ENCODE measurements at places on chromosomes 3 and 15.
A peak's percentile ranks its signal among the peaks of the same experiment; 100 is the strongest.

- DNase-seq = no peak
Observed at GRCh38 chr3:43957553-43957952, 266.8 kb downstream of the ABHD5 start.

DNA sequence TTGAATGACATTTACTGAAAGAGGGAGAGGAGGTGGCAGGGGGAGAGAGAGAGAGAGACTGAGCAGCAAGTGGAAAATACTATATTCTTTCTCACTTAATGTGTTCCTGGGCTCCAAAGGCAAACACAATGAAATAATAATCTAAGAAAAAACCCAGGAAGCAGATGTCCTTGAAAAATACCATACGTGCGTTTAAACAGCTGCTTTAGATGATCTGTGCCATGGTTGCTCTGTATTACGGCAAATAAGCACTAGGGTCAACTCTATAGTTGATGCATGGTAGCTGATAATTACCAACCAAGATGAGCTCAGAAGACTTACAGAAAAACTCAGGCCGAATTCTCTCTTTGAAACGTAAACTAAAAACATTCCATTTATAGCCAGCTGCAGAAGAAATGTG is 410.3 kb upstream of the TBL1XR1 start:
- DNase-seq = no peak

- DNase-seq = no peak
Observed at GRCh38 chr3:134214239-134214638, 36.4 kb downstream of the RYK start.

- peak; percentile 51 for DNase-seq
Observed at GRCh38 chr3:102163039-102163817, 271.6 kb upstream of the ZPLD1 start.

DNA sequence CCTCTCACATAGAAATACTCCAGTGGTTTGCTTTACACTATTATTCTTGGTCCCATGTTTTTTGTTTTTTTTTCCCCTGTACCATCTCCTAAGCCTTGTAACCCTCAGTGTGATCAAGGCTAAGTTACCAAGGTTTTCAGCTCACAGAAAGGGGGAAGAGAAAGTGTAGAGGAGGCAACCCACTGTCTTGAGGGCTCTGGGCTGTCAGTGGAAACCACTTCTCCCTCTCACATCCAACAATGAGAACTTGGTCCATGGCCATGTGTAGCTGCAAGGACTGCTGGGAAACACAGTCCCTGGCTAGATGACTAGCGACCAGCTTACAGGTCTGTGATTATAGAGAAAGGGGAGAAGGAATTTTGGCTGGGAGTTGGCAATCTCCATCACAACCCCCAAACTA is 30.3 kb downstream of the GPD1L start:
- no peak for DNase-seq

DNA sequence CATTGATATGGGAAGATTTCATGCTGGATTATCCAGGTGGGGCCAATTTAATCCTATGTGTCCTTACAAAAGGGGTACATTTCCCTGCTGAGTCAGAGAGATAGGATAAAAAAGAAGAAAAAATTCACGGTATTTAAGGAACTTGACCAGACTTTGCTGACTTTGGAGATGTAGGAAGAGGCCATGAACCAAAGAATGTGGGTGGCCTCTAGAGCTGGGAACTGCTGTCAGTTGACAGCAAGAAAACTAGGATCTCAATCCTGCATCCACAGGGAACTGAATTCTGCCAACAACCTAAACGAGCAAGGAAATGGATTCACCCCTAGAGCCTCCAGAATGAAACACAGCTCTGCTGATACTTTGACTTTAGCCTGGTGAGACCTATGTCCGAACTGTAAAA is 148.1 kb upstream of the SLC24A5 start:
- DNase-seq = no peak

- no peak for DNase-seq
Observed at GRCh38 chr3:133745981-133746711, at the start of gene TF. Gene TF, plus strand, starts transcription at chr3:133746393. Its CDS starts 48 bp downstream, at chr3:133746441.

DNA sequence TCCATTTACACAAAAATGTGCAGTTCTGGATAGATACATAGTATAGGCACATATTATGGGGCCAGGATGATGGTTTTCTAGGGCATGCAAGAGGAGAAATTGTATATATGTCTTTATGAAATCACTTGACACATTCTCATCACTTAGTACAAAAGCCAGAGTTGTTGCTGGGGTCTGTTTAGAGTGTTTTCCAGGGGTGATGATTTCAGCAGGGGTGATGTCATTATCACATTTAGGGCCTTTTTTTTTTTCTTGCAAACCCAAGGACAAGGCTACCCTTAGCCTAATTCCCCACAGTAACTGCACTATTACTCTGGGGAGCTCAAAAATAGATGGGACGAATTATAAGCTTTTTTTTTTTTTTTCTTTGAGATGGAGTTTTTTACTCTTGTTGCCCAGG is 3.6 kb downstream of the ZNF589 start:
- DNase-seq = no peak

- no peak for DNase-seq
Observed at GRCh38 chr3:125145751-125146475, 66.6 kb downstream of the SLC12A8 start.

- no peak for DNase-seq
Observed at GRCh38 chr3:25557694-25558093, 107.0 kb downstream of the TOP2B start.

GRCh38 chr15:58403581-58403980 is 28.2 kb upstream of the LIPC start:
- DNase-seq = no peak

GRCh38 chr3:150867434-150867833 is 37.8 kb downstream of the MINDY4B start:
- no peak for DNase-seq

DNA sequence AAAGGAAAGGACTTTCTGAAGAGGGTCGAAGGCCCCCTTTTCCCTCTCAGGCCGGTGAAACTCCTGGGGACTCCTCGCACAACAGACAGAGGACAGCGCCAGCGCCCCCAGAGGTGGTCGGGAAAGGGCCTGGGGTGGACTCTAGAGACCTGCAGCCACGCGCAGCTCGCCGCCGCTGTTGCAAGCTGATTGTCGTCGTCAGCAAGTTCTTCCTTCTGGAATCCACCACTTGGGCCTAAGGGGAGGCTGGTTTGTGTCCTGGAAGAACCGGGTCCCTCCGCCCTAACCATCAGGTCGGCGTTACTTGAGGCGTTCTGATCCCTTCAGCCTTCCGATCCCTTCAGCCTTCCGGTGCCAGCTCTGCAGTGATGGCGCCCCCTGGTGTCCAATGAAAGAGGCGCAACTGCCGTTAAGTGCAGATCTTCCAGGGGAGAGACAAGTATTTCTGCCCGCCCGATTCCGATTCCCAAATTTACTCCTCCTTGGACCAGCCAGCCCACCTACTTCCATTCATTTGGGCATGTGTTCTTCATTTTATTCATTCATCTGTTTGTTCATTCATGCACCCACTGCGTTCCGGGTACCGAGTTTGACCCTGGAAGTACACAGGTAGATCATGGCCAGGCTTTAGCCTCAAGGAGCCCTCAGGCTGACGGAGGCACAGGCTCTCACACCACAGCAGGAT is 77.2 kb upstream of the SLC6A11 start:
- DNase-seq = peak; percentile 29

DNA sequence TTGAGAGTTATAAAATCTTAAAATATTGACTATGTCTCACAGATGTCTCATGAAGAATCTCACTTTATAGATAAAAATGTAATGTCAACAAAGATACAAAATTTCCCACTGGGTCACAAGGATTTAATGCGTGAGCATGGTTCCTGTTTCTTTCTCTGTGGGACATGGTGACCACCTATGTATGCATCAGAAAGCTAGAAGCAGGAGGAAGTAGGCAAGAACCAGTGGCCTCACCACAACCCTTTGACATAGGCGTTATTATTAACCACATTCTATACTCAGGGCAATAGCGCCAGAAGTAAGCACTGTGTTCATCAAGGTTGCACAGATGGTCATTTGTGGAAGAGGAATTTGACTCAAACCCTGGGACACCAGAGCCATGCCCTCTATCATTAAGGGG is 11.7 kb upstream of the ADAMTS17 start:
- no peak for DNase-seq

GRCh38 chr15:90013503-90013937 is 12.4 kb downstream of the ZNF710 start:
- DNase-seq = no peak

- DNase-seq = no peak
Observed at GRCh38 chr15:69346112-69346511, 47.4 kb downstream of the PAQR5 start.

GRCh38 chr15:27831384-27832236 is 267.5 kb downstream of the OCA2 start:
- no peak for DNase-seq

DNA sequence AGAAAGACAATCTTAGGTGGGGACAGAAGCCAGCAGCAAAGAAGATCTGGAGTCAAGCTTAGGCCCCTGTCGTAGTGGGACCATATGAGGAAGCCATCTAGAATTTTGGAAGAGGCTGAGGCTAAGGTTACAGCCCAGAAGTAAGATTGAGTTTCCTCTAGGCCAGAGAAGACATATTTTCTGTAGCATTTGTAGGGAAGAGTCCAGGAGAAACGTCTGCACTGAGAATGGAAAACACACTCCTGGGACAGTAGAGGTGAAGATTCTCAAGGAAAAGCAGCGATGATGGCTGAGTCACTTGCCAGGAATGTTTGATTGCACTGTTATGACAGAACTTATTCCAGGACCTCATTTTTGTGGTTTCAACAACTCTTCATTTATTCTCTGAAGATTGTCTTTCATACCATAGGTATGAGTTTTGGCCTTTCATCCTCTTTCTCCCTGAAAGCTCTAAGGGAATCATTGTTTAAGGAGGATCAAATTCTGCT is 107.2 kb downstream of the GTPBP8 start:
- no peak for DNase-seq

DNA sequence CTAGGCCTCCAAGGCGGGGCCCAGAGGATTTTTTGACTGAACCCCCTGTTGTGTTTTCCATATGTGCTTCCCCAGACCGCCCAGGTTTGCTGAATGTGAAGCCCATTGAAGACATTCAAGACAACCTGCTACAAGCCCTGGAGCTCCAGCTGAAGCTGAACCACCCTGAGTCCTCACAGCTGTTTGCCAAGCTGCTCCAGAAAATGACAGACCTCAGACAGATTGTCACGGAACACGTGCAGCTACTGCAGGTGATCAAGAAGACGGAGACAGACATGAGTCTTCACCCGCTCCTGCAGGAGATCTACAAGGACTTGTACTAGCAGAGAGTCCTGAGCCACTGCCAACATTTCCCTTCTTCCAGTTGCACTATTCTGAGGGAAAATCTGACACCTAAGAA is 50.5 kb upstream of the TSEN2 start:
- DNase-seq = no peak

- no peak for DNase-seq
Observed at GRCh38 chr3:78926523-78926922, 841.3 kb downstream of the ROBO1 start.

DNA sequence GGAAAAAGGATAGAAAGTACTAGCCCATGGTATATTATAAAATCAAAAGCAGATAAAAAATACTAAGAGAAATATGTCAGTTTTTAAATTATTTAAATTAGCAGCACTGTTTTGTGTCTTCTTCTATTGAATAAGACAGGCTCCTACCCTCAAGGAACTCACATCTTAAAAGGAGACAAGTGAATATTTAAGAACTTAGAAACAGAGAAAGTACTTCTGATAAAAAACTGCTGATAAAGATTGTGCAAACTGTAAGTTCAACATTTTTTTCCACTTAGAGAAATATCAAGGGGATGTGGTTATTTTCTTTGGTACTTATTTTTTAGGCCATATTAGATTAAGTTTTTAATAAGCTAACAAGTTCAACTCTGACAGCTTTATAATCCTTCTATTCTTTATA is 3.0 kb upstream of the ANKRD28 start:
- DNase-seq = no peak

DNA sequence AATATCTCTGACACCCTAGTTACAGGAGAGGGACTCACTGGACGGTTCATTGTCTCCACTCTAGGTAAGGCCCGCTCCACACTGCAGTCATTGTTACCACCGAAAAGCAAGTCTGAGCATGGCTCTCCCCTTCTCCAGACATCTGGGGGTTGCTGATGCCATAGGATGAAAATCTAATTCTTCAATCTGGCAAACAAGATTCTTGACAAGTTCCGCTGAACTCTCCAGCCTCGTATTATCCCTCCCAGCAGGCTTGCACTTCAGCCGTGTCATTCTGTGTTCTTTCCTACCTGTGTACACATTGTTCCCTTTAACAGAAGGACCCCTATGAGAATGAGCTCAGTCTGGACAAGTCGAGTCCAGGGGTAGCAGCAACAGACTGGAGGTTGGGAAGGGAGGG is 152.3 kb upstream of the NR2E3 start:
- no peak for DNase-seq

- DNase-seq = no peak
Observed at GRCh38 chr3:62172199-62172598, 201.2 kb downstream of the FEZF2 start.

DNA sequence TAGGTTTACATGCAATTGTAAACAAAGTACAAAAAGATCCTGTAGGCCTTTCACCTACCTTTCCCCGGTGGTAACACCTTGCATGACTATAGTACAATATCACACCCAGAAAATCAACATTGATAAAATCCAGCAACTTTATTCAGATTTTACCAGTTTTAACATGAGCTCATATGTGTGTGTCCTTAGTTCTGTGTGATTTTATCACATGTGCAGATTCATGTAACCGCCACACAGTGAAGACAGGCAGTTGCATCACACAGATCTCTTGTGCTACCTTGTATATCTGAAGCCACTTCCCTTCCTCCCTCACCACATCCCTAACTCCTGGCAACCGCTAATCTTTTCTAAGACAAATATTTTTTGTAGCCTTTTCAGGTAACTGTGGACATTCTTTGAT is 183.5 kb upstream of the C2CD4B start:
- DNase-seq = no peak

GRCh38 chr15:89633585-89633984 is 21.7 kb downstream of the KIF7 start:
- no peak for DNase-seq

- no peak for DNase-seq
Observed at GRCh38 chr15:28979208-28979841, 93.6 kb downstream of the APBA2 start.

DNA sequence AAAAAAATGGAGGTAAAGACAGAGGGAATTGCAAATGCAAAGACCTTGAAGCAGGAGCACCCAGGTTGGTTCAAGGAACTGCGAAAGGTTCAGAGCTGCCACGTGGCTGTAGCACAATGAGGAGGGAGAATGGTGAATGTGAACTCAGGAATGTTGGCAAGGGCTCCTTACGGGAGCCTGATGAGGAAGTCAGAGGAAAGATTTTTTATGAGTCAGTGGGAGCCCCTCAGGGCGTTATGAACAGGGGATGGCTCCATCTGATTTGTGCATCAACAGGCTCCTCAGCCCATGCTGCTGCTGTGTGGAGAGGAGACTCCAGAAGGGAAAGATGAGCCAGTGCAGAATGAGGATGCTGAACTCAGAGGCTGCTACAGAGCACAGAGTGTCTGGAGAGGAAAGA is 194.4 kb downstream of the ARRDC4 start:
- DNase-seq = no peak

DNA sequence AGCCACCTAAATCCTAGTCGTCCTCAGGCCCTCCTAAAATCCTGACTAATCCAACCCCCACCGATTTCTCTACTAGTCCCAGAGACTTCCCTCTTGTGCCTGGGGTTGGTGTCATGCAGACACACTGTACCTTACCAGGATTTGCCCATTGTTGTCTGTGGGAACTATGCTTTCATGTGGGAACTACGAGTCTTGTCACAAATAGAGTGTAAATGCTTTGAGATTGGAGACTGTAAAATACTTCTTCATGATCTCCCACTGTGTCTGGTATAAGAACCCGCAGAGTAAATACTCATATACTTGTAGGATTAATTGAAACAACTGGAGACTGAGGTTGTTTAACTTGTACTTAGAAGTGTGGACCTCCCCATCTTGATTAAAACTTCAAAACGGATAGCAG is 11.2 kb downstream of the B3GNT5 start:
- peak; percentile 24 for DNase-seq

GRCh38 chr3:79268422-79268821 is 499.4 kb downstream of the ROBO1 start:
- no peak for DNase-seq
